GM12864 (cell line): ENCODE measurements at places on chromosomes 12 and 14.

- no peak for DNase-seq
Measured at GRCh38 chr14:90632451-90632850, 183.8 kb downstream of the TTC7B start.

GRCh38 chr12:103560604-103561101 lies 26.4 kb upstream of the STAB2 start:
- DNase-seq = no peak

DNA sequence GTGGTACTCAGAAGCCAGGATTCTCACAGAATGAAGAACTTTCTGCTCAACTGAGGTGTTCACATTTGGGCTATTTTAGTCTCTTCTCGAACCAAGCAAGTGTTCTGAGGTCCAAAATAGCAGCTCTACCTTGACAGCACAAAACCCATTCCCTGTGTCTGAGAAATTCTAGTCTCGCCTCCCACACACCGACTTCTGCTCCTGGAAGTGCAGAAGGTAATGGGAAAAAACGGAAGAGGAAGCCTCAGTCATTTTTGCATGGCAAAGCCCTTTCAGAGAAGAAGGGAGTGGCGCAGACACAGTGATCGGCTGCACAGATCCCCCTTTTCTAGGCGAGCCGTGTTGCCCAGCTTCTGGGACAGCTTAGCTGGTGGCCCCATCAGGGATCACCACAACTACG lies 31.2 kb upstream of the VPS33A start:
- DNase-seq = no peak

DNA sequence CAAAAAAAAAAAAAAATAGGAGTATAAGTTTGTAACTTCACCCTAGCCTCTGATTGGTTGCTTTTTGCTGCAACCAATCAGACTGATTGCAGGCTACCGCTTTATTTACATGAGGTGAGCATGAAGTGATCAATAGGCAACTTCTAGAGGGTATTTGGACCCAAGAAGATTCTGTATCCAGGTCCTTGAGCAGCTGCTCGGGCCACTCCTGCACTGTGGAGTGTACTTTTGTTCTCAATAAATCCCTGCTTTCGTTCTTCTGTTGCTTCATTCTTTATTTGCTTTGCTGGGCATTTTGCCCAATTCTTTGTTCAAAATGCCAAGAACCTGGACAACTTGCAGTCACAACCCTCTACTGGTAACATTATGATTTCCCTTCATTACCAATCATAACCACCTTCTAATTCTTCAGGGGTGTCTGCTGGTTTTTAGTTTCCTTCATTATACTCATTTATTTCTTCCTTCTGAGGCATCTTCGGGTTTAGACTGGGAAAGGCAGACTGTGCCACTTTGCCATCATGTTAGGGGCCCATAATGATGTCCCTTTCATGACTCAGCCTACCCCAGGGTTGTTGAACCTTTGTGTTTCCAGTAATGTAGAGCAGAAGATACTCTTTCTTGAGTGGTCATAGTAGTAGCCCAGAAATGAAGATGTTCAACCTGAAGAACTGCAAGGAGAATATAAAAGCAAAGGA lies 43.4 kb upstream of the LIMA1 start:
- DNase-seq = no peak
